Right atrium auricular region (tissue), 2 donors: ENCODE measurements at places on chromosomes 5 and 9. TPM values are rescaled to one million over a fixed set of nuclear protein-coding genes. Genes with fewer than 3 reads are reported as not detected.

GRCh38 chr5:1239505-1240251, 14.5 kb downstream of the SLC6A18 start:
- no peak for DNase-seq
- no peaks in the 10 kb centered on the region for H3K27me3 ChIP-seq
- no peak overlapping the region for H3K4me3 ChIP-seq
- H3K36me3 ChIP-seq, result no peaks in the 10 kb centered on the region
- H3K27ac ChIP-seq, result no peak overlapping the region

- no peaks in the 10 kb centered on the region for H3K4me1 ChIP-seq
- no peaks in the 10 kb centered on the region for H3K27me3 ChIP-seq
- H3K36me3 ChIP-seq, result no peaks in the 10 kb centered on the region
- no peak for DNase-seq
- H3K27ac ChIP-seq, result no peak overlapping the region
- no peak overlapping the region for H3K4me3 ChIP-seq
These were observed 17.2 kb downstream of the CENPP start for GRCh38 chr9:92342825-92343488.

GRCh38 chr5:140611020-140611521, 21.9 kb downstream of the CD14 start:
- no peaks in the 10 kb centered on the region for H3K36me3 ChIP-seq
- DNase-seq, result no peak

GRCh38 chr5:71811779-71812178, 92.7 kb downstream of the CARTPT start:
- H3K27ac ChIP-seq, result no peak overlapping the region
- no peaks in the 10 kb centered on the region for H3K27me3 ChIP-seq
- no peak for DNase-seq
- H3K4me1 ChIP-seq, result no peaks in the 10 kb centered on the region
- H3K4me3 ChIP-seq, result no peak overlapping the region
- no peaks in the 10 kb centered on the region for H3K36me3 ChIP-seq

DNA sequence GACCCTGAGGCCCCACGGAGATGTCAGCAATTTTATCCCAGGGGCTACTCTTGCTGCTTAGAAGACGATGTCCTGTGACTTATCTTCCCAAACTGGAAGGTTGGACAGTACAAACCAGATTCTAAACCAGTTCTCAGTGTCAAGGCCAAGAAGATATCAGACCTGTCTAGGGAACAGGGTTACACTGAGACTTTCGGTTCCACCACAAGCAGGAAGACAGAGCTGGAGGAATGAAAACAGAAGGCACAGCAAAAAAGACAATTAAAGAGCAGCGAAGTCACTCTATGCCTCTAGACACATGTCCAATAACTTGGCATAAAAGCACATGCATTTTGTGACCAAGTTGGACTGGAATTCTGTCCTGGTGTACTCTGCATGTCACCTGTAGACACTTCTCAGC, 73.4 kb upstream of the TMEM252 start:
- H3K4me3 ChIP-seq, result no peak overlapping the region
- H3K4me1 ChIP-seq, result no peaks in the 10 kb centered on the region
- H3K36me3 ChIP-seq, result no peaks in the 10 kb centered on the region
- no peak overlapping the region for H3K27ac ChIP-seq
- DNase-seq, result no peak

DNA sequence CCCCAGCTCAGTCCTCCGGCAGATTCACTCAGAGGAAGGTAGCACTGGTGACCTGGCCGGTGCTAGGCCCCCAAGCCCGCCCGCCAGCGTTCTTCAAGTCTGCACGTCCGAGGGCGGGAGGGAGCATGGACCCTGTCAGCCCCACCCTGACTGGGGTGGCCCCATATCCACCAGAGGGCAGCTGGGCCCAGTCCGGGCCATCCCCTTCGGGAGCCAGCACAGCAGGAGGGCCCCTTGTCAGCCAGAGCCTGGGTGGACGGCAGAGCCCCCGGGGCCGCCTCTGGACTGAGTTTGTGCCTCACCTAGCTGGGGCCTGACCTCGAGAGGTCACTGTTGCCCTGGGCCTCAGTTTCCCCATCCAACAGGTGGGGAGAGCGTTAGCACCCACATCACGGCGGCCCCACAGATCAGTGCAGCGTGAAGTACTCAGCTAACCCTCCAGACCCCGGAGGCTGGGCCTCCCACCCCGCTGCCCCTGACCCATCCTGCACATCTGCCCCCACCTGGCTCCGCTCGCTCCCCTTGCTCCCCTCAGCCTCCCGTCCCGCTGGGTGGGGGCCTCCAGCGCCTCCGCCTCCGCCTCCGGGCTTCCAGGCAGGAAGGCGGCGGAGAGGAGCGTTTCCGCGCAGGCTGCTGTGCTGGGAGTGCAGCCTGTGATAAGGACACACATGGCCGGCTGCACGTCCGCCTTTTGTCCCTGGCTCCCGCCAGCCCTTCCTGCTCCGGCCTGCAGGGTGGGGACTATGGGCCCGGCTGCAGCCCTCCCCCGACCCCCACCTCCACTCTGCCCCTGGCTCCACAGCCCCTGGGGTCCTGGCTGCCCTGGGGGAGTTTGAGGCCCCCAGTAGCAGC, 16.6 kb upstream of the EGFL7 start:
- no peaks in the 10 kb centered on the region for H3K36me3 ChIP-seq
- H3K4me3 ChIP-seq, result peak overlapping the region; percentile 18
- H3K27ac ChIP-seq, result peak overlapping the region; percentile 73
- DNase-seq, result peak; percentile 78
- H3K4me1 ChIP-seq, result peaks cover 39% of the 10 kb centered on the region
- H3K27me3 ChIP-seq, result no peaks in the 10 kb centered on the region

- no peaks in the 10 kb centered on the region for H3K4me1 ChIP-seq
- no peak overlapping the region for H3K4me3 ChIP-seq
- no peak overlapping the region for H3K27ac ChIP-seq
- no peaks in the 10 kb centered on the region for H3K27me3 ChIP-seq
- no peak for DNase-seq
These were observed 657.9 kb downstream of the ACTL7B start for GRCh38 chr9:108197899-108198298.

DNA sequence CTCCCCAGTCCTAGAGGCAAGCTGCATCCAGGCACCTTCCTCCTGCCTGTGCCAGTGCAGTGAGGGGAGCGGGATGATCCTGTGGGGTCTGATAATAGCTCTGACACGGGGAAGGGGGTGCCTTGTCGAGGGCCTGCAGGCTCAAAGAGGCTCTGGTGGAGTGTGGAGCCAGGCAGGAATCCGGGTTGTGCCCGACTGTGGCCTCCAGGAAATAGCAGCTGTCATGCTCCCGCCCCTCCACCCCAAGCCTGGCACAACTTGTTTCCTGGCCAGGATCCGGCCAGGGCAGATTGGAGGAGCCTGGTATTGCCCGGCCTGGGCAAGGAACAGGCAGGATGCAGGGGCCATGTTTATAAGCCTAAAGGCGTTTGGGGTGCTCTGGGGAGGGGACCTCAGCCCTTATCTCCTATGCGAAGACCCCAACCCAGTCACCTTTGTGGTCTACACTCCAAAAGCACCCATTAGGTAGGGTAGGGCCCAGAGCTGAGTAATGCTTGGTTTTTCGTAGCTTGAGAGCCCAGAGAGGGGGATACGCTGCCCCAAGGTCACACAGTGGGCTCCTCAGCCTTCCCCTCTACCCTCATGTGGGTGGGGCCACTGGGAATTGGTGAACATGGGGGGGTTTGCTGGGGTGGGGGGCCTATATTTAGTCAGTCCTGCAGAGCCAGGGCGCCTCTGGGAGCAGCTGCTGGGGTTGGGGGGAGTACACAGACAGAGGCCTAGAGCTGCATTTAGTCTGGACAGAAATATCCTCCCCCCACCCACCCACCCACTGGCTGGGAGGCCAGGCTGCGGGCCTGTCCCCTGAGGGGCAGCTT, 12.2 kb downstream of the CXXC5 start:
- peak overlapping the region; percentile 7 for H3K4me3 ChIP-seq
- peak overlapping the region; percentile 97 for H3K27ac ChIP-seq
- H3K27me3 ChIP-seq, result no peaks in the 10 kb centered on the region

DNA sequence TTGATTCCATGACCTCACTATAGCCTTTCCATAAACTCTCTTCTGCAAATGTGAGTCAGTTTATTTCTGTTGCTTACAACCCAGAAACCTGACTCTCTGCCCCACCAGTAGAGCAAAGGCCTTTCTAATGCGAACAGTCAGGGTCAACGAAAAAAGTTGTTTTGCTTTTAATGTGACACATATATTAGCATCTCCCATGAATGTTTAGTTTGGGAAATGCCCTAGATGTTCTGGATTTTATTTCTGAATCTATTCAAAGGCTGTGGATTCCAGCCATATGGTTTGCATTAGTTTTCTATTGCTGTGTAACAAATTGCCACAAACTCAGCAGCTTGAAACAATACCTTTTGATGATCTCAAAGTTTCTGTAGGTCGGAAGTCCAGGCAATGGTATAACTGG, 193.5 kb downstream of the GNA14 start:
- H3K4me1 ChIP-seq, result no peaks in the 10 kb centered on the region
- H3K27ac ChIP-seq, result no peak overlapping the region
- no peak for DNase-seq
- no peaks in the 10 kb centered on the region for H3K27me3 ChIP-seq
- H3K36me3 ChIP-seq, result no peaks in the 10 kb centered on the region

DNA sequence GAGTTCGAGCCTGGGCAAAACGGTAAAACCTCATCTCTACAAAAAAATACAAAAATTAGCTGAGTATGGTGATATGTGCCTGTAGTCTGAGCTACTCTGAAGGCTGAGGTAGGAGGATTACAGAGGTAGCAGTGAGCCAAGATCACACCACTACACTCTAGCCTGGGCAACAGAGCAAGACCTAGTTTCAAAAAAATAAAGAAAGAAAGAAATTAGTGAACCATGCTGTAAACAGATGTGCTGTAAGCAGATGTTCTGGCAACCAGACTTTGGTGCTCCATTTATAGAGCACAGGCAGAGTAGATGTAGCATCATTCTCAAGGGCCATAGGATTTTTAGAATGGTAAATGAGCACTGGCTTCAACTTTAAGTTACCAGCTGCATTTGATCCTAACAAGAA, 115.4 kb downstream of the ST8SIA4 start:
- no peak overlapping the region for H3K4me3 ChIP-seq
- H3K27ac ChIP-seq, result no peak overlapping the region
- DNase-seq, result no peak
- no peaks in the 10 kb centered on the region for H3K36me3 ChIP-seq
- H3K27me3 ChIP-seq, result no peaks in the 10 kb centered on the region

DNA sequence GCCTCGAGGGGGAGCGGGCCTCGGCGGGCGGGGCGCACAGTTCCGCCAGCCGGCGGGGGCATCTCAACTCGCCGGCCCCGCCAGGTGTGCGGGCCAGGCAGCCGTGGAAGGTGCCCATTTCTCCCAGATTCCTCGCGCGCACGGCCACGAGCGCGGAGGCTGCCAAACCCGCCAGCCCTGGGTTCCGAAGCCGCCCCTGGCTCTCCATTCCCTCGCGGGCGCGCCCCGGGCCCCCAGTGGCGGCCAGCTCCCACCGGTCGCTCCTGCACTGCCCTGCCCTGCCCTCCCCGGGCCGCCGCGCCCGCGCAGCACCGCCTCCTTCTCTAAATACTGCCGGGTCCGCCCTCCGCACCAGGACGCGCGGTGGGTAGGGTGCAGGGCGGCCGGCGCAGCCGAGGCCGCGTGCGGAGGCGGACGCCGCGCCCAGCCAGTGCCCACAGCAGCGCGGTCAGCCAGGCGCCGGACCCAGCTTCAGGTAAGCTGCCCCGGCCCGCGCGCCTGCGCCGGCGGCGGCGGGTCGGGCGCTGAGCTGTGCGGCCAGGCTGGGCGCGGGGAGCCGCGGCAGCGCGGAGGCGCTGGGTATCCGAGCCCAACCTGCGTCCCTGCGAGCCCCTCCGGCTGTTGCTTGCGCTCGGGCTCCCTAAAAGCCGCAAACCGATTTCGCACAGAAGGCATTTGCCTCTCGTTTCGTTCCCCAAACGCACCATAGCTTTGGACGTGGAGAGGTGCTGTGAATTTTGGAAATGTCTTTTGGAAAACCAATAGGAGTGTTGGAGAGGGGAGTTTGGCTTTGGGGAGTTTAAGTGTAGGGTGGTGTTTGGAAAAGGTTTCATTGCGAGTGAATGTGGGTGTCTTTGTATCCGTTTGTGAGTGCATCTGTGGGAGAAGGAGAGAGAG, at the start of gene TMEM171:
TSS of gene TMEM171 (plus strand) at position 354 of the 897 bp plus-strand sequence. CDS start 2,799 bp downstream, outside the sequence.
- no peak within 1 kb of the TSS for H3K4me3 ChIP-seq
- no peaks in the 10 kb centered on the region for H3K27me3 ChIP-seq
- no peak within 1 kb of the TSS for H3K27ac ChIP-seq

GRCh38 chr9:125460883-125461635, 199.4 kb downstream of the GAPVD1 start:
- no peaks in the 10 kb centered on the region for H3K27me3 ChIP-seq
- H3K4me3 ChIP-seq, result no peak overlapping the region
- H3K36me3 ChIP-seq, result no peaks in the 10 kb centered on the region
- H3K4me1 ChIP-seq, result no peaks in the 10 kb centered on the region
- no peak for DNase-seq

DNA sequence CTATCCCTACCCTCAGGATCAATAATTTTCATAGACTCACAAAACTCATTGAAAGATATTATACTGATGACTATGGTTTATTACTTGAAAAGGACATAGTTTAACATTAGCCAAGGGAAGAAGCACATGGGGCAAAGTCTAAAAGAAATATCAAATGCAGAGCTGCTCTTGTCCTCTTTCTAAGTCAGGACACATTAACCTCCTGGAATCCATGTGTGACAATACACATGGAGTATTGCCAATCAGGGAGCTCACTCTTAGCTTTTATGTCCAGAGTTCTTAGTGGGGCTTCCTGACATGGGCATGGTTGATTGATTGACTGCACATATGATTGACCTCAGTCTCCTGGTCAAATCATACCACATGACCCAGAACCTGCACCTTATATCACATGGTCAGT, 165.5 kb upstream of the COX7C start:
- DNase-seq, result no peak
- no peaks in the 10 kb centered on the region for H3K27me3 ChIP-seq
- no peak overlapping the region for H3K4me3 ChIP-seq
- no peaks in the 10 kb centered on the region for H3K4me1 ChIP-seq
- H3K36me3 ChIP-seq, result no peaks in the 10 kb centered on the region

- H3K27me3 ChIP-seq, result no peaks in the 10 kb centered on the region
- peak overlapping the region; percentile 60 for H3K4me3 ChIP-seq
- peaks cover 17% of the 10 kb centered on the region for H3K4me1 ChIP-seq
- no peak for DNase-seq
- no peaks in the 10 kb centered on the region for H3K36me3 ChIP-seq
These were observed 639 bp downstream of the AMACR start for GRCh38 chr5:34007201-34007620.

- no peak for DNase-seq
- peak overlapping the region; percentile 12 for H3K27ac ChIP-seq
- no peak overlapping the region for H3K4me3 ChIP-seq
- no peaks in the 10 kb centered on the region for H3K36me3 ChIP-seq
These were observed 151.8 kb upstream of the ADRA1B start for GRCh38 chr5:159764283-159765134.

Gene LCN9
- total RNA-seq, result not detected

Gene TPPP
- 12.2 TPM for total RNA-seq

Gene UGT3A1
- total RNA-seq, result not detected

Gene HAPLN1
- 0.12 TPM for total RNA-seq

Gene NUDCD2
- 2.5 TPM for total RNA-seq

Gene AJM1
- 3.0 TPM for total RNA-seq
